ENCODE measurements at places on chromosomes 12 and 14.

GRCh38 chr12:91072931-91073330 lies 15.1 kb upstream of the KERA start:
- DNase-seq, result no peak

DNA sequence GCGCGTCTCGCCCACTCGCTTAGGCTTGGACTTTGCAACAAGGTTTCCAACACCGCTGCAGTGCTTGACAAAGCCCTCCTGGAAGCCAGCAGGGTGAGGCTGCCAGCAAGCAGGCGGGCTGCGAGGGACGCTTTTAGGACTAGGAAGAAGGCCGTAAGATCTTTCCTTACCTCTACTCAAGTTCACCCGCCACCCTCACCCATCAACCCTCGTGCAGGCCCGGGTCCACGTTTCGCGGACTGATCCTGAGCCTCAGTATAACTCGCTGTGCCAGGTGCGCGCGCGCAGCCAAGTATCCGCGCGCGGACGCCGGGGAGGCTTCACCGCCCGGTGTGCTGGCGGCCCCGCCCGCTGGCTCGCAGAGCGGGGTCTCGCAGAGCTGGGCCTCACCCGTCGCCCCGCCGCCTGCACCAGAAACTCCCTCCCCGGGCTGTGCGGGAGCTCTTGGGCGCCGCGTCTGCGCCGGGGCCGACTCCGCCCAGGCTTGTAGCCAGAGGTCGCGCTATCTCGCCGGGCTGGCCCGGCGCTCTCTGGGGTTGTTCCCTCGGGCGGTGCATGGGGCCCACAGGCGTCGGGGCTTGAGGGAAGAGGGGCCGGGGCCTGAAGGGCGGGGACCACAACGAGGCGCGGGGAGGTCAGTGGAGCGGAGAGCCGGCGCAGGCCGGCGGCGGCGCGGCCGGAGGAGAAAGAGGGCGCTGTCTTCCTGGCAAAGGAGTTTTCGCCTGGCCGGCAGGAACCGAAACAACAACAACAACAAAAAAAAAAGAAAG lies 7.6 kb upstream of the SIX1 start:
- peak; percentile 57 for DNase-seq

GRCh38 chr12:50936821-50937530 lies 15.4 kb upstream of the HIGD1C start:
- no peak for DNase-seq

GRCh38 chr14:36111822-36112583 lies 64.5 kb downstream of the PTCSC3 start:
- no peak for DNase-seq

- DNase-seq, result no peak
Observed at GRCh38 chr14:105838591-105839424, 312.4 kb downstream of the TMEM121 start.

- DNase-seq, result peak; percentile 87
Observed at GRCh38 chr14:63438065-63438757, 105.0 kb downstream of the PPP2R5E start.

- DNase-seq, result no peak
Observed at GRCh38 chr12:663293-663871, at the start of gene NINJ2. Gene NINJ2 (minus strand): TSS chr12:663445. CDS start chr12:663360, 85 bp downstream.

DNA sequence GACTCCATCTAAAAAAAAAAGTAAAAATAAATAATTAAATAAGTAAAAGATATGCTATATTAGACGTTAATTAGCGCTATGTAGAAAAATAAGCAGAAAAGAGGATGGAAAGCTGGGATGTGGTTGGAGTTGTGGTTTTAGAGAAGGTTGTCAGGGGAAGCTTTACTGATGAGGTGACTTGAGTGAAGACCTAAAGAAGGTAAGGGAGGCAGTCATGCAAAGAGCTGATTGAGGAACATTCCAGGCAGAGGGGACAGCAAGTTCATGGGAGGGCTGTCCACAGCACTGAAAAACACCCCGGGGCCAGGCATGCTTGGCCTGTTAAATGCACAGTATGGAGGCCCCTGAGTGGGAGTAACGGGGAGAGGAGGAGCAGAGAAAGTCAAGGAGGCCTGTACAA lies 15.7 kb downstream of the SMAGP start:
- no peak for DNase-seq

DNA sequence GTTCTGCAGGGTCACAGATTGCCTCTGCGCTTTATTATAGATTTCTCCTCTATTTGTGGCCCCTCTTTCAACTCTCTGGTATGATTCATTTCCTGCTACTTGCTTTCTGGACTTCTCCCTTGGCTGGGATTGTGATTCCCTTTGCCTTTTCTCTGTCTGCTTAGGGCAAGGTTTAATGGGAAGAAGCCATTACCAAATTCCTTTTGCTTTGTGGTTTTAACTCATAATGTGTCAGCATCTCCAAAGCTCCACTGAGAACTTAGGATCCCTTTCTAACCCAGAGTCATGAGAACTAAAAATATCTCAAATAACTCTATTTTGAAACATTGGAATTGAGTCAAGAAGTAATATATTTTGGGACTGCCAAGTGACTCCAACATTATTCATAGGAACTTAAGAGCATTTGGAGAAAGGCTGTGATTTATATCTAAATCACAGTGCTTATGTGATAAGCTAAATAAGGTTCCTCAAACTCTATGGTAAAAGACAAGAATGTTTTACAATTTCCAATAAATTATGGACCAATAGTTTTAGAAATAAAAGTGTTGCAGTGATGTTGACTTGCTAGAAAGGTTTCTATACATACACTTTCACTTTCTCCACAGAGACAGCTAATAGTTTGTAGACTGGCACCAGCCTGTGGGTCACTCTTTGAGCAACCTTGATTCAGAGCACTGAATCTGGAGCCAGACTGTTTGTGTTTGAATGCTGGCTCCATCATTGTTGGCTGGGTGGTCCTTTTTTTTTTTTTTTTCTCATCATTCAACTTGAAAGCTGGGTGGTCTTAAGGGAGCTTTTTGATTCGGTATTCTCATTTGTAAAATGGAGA lies 93.9 kb downstream of the DACT1 start:
- peak; percentile 17 for DNase-seq

DNA sequence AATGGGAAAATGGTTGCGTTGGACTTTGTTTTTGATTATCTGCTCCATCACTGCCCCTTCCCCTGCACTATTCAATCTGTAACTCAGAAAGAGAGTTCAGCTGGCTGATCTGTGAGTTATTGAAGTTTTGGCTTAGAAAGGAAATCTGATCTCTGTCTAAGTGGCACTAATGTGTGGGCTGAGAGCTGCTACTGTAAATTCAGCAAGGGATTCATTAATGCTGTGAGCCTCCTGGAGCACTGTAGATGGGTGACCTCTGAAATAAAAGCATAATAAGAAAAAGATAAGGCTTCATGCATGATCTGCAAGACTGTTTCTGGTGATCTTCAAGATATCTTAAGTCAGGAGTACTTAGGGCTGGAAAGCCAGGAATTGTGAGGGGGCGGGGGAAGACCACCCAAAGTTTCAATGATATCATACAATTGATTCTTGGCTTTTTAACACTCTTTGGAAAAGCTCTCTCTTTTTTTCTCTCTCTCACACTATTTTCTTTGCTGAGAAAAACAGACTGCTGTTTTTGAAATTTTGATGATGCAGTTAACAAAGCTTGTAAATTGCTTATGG lies 101.1 kb downstream of the C12orf75 start:
- no peak for DNase-seq

DNA sequence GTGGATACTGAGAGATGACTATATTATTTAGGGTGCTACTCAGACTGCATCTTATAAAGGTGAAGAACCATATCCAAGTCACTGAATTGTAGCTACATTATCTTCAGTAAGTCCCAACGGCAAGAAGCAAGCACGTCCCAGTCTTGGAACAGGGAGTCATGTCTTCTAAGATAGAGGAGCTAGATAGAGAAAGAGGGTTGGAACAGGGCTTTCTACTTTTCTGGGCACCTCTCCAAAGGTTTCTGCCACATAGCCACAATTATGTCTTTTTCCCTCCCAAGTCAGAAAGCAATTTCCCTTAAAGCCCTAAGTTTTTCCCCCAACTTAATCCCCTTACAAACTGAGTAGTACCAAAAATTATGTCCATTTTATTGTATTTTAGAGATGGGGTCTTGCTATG lies 22.4 kb downstream of the MAPK1IP1L start:
- DNase-seq, result no peak

DNA sequence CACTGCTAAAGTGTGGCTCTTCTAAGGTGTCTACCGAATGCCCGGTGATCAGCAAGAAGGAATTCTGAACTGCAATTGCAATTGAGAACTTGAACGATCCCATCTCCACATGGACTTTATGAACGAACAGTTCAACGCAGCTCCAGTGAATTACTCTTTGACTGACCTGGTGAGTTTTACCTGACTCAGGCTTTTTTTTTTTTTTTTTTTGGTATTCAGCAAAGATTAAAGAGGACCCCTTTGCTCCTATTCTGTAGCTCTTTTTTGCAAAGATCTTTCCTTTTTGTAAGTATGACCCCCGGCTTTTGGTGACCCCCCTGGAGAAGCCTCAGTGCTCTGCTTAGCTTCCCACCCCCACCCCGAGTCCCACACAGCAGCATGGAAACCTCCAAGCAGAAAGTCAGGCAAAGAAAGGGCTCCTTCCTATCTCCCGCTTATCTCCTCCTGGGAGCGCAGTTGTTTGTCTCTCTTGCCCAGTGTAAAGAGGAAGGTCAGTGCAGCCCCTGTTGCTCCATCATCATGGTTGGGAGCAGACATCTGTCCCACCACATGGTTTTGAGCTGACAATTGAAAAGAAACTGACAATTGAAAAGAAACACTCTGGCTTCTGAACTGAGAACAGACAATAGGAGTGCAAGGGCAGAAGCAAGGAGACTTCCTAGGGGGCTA lies 72.1 kb upstream of the DIO3 start:
- DNase-seq, result no peak

DNA sequence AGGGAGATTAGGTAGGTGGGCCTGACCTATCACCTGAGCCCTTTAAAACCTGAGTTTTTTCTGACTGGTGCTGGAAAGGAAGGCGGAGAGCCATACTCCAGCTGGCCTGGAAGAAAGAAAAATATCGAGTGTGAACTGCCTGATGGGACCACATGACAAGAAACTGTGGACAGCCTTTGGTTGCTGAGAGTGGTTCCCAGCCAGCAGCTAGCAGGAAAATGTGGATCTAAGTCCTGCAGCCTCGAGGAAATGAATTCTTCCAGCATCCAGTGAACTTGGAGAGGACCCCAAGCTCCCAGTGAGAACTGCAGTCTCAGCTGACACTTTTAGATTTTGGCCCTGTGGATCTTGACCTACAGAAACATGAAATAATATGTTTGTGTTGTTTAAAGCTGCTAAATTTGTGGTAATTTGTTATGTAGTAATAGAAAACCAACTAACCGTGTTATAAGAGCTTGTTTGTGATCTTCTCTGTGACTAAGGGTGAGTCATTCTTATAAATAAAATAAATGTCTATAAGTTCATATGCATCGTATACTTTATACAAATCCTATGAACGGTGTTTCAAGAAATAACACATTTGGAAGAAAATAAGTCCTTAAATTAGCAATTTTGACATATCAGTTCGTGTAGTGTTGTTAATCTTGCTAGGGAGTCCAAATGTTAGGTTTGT lies 359.6 kb downstream of the BMP4 start:
- DNase-seq, result no peak

DNA sequence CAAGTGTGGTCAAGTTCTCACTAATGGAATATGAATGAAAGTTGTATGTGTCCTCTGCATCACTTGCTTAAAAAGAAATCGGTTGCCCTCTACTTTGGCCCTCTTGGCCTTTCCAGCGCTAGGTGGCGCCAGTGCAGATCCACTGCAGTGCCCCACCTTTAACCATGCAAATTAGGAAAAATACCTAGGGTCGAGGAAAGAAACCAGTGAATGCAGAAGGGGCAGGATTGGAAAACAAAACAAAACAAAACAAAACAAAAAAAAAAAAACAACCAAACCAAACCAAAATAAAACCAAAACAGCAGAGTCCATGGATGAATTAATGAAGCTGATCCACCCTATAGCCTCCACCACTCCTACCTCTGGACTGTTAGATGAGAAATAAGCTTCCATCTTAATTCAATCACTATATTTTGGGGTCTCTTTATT lies 12.9 kb upstream of the NEMF start:
- DNase-seq, result no peak

DNA sequence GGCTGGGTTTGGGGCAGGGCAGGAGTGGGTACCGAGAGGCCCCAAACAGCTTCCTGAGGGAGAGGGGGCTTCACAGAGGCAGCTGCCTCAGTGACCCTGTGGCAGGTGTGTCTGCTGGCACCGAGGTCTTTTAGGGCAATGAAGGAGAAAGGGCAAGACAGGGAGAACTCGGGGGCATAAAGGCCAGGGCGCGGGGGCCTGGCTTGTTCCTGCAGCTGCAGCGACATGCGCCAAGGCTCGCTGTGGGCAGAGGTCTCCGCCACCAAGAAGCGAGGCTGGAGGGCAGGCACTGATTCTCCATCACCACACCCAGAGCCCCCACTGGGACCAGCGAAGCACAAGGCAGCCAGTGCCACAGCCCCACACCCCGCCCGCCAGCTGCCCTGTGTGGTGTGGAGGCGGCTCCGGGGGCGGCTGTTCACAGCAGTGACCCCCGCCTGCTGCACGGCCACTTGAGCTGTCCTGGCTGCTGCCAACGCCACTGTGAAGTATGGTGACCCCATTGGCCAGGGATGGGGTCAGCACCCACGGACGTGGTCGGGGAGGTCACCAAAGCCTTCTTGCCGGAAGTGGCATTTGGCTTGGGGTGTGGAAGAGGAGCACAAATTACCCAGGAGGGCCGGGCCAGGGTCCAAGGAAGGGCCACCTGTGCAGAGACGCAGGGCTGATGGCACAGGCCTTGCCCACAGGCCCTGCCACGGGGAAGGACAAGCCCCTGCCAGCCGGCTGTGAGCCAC lies 16.4 kb downstream of the BAG5 start:
- DNase-seq, result no peak

DNA sequence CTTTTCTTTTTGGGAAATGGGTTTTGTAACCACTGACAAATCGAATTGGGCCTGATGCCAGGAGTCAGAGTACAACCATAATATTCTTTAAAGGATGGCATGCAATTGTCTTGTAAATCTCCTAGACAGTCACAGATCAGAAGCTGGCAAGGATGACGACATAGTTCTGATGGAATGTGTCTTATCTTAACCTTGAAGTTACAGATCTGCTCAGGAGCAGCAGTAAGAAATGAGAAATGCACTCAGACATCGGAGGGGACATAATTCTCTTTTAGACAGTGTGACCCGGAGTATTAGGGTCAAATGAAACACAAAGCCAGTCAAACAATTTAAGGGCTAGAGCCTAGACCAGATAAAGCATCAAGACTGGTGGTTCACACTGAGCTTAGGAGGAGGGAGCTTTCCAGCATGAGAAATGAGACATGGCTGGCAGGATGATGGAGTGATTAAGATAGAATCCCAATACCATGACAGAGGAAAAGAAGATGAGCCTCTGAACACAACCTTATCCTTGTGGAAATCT lies 17.5 kb downstream of the CBX5 start:
- no peak for DNase-seq

DNA sequence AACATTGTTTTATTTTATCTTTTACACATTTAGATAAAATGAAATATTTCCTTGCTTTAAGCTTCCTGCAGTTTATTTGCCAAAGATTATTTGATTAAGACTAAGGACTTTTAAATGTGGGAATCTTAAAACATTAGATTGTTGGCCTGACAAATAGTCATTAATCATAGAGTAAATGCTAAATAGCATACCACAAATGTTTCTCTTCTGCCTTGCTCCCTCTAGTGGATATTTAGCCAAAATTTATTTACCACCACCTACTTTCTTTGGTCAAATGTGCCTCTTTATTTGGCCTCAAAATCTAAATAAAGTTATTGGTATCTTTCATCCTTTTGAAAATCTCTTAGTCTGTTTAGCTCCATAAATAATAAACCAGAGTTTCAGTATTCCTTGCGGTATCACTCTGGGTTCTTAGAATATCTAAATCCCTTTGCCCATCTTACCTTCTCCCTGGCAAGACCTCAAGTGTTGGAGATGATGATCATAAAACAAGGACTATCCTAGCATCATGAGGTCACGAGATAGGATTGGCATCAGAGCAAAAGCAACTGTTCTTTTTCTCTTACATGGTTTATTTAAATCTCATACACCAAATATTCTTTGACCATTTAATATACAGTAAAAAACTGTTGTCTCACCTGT lies 150.6 kb upstream of the AEBP2 start:
- DNase-seq, result peak; percentile 25

All from inflammatory macrophage treated with lipopolysaccharide for 1 hour (primary cell).